Endothelial cell (in vitro differentiated cells): ENCODE measurements at places on chromosomes 7 and 10. TPM values are rescaled to one million over a fixed set of nuclear protein-coding genes. Genes with fewer than 3 reads are reported as not detected.

GRCh38 chr10:75197066-75197465, 13.5 kb upstream of the VDAC2 start:
- H3K27me3 ChIP-seq: peaks cover 2% of the 10 kb centered on the region
- no peaks in the 10 kb centered on the region for H3K36me3 ChIP-seq
- no peak overlapping the region for H3K27ac ChIP-seq
- no peak overlapping the region for H3K4me3 ChIP-seq
- no peak for DNase-seq
- H3K4me1 ChIP-seq: peaks cover 6% of the 10 kb centered on the region

Gene MINPP1
- 39.5 TPM for total RNA-seq

Gene AQP1
- total RNA-seq: 2.7 TPM

DNA sequence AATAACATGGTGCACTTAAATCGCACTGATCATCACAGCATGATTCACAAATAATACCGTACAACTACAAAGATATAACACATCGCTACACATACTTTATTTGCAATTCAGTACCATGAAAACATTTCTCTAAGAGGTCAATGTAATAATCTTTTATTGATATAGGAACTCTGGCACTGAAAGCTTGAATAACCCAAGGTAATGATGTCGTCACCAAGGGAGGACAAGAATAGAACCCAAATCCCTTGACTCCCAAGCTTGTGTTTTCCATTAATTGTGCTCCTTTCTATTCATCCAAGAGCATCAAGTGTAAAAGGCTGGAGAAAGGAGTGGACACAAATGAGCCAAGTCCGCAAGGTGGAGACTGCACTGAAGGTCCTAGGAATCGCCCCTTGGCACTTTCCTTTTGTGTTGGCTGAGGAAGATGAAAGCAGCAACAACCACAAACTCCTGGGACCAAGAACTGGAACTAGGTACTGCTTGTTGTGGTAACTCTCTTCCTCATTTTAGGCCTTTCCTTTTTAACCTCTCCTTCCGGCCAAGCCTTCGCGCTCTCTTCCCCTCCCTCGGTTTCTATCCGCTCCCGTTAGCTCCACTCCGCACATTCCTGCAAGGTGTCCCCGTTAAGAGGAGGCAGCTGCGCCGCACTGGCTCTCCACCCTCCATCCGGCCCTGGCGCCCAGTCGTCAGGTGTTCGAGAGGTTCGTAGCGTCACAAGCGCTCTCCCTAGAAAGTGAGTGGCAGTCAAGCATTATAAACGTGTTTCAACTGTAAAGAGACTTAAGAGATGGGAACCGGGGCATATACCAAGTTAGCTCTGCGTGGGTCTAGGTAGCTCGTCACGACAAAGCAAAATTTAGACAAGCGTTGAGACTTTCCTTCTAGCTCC, 1.0 kb upstream of the CBLL1 start:
- H3K4me3 ChIP-seq: peak overlapping the region; percentile 97
- peak; percentile 53 for DNase-seq
- H3K36me3 ChIP-seq: peaks cover 16% of the 10 kb centered on the region
- H3K27me3 ChIP-seq: peaks cover 6% of the 10 kb centered on the region
- peak overlapping the region; percentile 96 for H3K27ac ChIP-seq

Gene SPDYE6
- total RNA-seq: not detected

GRCh38 chr10:131354380-131354779, 42.9 kb upstream of the TCERG1L start:
- H3K4me3 ChIP-seq: no peak overlapping the region
- peaks cover 5% of the 10 kb centered on the region for H3K36me3 ChIP-seq
- no peak for DNase-seq
- H3K4me1 ChIP-seq: no peaks in the 10 kb centered on the region

DNA sequence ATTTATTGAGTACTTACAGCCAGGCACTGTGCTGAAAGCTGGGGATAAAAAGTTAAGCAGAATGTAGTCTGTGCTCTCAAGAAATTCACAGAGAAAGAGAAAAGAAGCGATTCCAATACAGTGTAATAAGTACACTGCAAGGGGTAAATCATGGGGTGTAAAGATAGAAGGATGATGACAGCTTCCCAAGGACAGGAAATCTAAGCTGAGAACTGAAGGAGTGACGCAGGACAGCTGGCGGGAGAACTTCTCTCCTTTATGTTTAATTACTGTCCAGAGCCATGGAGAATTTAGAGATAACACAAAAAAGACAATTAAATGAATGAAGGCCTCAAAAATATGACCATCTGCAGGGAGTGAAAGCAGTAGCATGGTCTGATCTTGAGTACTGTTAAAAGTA, 34.8 kb downstream of the C7orf33 start:
- H3K27ac ChIP-seq: no peak overlapping the region
- DNase-seq: no peak
- H3K4me3 ChIP-seq: no peak overlapping the region
- H3K36me3 ChIP-seq: peaks cover 5% of the 10 kb centered on the region

DNA sequence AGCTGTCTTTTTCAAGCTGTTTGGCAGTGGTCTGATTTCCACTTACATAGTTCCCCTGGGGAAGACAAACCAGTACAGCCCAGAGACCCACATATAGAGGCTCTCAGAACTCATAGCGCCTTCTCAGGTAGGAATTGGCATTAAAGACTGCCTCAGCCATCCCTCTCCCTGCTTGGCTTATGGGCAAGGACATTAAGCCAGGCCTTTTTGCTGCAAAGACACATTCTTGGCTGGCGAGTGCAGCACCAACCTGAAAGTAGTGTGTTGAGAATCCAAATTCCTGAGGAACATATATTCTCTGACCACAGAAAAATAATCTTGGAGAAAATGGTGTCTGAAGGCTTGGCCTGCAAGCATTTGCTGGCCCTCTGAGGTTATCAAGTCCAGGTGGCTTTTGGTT, 39.2 kb upstream of the HPS1 start:
- H3K27ac ChIP-seq: no peak overlapping the region
- no peaks in the 10 kb centered on the region for H3K27me3 ChIP-seq
- no peaks in the 10 kb centered on the region for H3K36me3 ChIP-seq
- no peak for DNase-seq
- no peaks in the 10 kb centered on the region for H3K4me1 ChIP-seq

DNA sequence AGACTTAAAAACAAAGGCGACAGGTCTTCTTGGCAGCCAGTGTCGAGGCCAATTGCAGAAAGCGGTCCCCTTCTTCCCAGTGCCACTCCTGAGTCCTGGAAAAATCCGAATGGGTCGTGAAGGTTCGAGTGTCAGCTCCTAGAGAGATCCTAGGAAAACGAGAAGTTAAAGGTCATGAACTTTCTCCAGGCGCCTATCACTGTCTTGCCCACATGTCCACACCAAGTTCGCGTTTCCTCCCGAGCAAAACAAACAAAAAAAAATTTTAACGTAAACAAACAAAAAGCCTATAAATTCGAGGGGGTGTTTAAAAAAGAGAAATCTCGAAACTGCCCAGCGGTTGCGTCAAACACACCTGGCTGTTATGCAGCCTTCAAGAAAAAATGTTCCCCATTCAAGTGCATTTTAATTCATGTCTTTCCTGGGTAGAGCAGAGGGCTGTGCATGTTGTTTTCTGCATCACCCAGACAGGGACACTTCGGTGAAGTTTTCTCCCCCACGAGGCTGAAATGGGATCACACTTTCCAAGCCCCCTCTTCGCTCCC, 1.5 kb downstream of the ARHGAP21 start:
- peaks cover 3% of the 10 kb centered on the region for H3K27me3 ChIP-seq
- peaks cover 21% of the 10 kb centered on the region for H3K4me1 ChIP-seq
- DNase-seq: no peak
- H3K27ac ChIP-seq: peak overlapping the region; percentile 90

DNA sequence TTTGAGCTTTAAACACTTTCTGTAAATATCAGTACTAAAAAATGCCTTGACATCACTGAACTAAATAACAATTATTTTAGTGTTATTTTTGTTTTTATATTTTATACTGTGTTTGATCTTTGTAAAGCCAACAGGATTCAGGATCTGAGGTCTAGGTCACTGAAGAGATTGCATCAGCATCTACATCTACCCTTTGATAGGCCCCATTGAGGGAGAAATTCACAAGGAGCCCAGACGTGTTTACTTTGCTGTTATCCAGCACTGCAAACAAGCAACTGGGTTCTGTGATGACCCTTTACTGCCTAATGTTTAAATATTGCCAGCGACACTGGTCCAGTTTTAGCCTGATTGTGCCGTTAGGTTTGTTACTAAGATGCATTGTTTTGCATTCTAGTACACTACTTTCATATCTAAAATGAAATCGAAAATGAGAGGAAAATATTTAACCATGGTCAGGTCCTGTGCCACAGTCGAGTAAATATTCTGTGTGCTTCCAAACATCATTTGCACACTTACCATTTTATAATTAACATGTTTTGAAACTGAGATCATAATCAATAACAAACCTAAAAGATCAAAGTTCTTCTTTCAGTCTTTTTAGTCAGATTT, 48.7 kb downstream of the SP8 start:
- no peaks in the 10 kb centered on the region for H3K36me3 ChIP-seq
- H3K4me3 ChIP-seq: no peak overlapping the region
- no peaks in the 10 kb centered on the region for H3K27me3 ChIP-seq
- DNase-seq: no peak

Gene MEPCE
- 30.5 TPM for total RNA-seq

- no peak overlapping the region for H3K27ac ChIP-seq
- H3K4me3 ChIP-seq: no peak overlapping the region
- no peak for DNase-seq
- H3K27me3 ChIP-seq: no peaks in the 10 kb centered on the region
- no peaks in the 10 kb centered on the region for H3K36me3 ChIP-seq
These were observed 521.0 kb downstream of the KIF20B start for GRCh38 chr10:90222372-90222771.

- no peak overlapping the region for H3K27ac ChIP-seq
- peaks cover 36% of the 10 kb centered on the region for H3K27me3 ChIP-seq
- no peak for DNase-seq
- peaks cover 37% of the 10 kb centered on the region for H3K4me1 ChIP-seq
- H3K4me3 ChIP-seq: no peak overlapping the region
These were observed 2.1 kb downstream of the TBX20 start for GRCh38 chr7:35251606-35252310.

Gene MINDY3
- total RNA-seq: 26.1 TPM

DNA sequence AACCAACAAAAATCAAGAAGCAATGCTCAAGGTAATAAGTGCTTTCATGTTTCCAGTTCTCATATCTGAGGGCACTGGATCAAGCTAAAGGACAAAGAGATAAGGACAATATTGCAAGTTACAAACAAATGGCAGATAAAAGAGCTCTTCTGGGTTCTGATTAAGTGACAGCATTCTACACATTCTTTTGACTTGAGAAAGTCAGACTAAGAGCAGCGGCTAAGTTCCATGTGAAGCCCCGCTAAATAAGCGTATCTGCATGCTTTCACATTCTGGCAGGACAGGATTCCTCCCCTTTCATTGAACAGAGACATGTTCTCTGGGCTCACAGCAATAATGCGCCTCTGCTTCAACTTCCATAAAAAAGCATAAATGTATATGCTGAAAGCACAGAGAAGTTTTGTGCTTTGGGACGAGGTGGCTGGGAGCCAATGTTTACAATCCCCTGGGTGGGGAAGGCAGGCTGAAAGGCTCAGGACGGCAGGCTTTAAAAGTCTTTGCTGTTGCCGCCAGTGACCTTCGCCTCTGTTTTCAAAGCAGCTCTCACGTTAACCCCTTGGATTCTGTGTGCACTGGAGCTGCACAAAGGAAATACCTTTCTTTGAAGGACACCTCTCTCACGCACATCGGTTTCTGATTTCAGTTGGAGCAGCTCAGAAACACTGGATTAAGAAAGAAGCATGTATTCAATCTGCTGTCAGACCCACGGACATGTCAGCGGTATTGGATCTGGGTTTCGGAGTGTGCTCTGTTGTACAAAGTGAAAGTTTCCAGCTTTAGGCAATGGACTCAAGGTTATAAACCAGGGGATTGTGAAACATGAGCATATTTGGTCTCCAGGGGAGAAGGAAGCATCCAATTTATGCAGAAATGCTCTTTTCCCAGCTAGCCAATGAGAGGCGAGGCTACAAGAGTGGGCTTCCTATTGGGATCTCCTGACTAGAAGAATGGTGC, 105.4 kb upstream of the FAM133B start:
- H3K4me3 ChIP-seq: peak overlapping the region; percentile 85
- peaks cover 14% of the 10 kb centered on the region for H3K4me1 ChIP-seq
- H3K27me3 ChIP-seq: no peaks in the 10 kb centered on the region
- H3K36me3 ChIP-seq: peaks cover 2% of the 10 kb centered on the region
- H3K27ac ChIP-seq: peak overlapping the region; percentile 80
